ENCODE measurements at places on chromosomes 12 and 14. TPM values are rescaled to one million over a fixed set of nuclear protein-coding genes. Genes with fewer than 3 reads are reported as not detected.

Gene LRRC10
- not detected for total RNA-seq

Gene GPD1
- 0.16 TPM for total RNA-seq

Gene AHSA1
- total RNA-seq, result 339 TPM

Gene GYS2
- total RNA-seq, result not detected

Gene EML1
- total RNA-seq, result 0.70 TPM

Gene CD27
- total RNA-seq, result 164 TPM

Gene JAG2
- total RNA-seq, result 4.1 TPM

Gene FAM177A1
- total RNA-seq, result 28.0 TPM

Gene GUCY2C
- total RNA-seq, result not detected

Gene INSM2
- not detected for total RNA-seq

Gene GDF3
- not detected for total RNA-seq

Gene MBIP
- 29.4 TPM for total RNA-seq

Gene CLEC1B
- total RNA-seq, result not detected

Gene CPM
- 3.0 TPM for total RNA-seq

Gene FOXN3
- total RNA-seq, result 83.4 TPM

Gene WNT1
- total RNA-seq, result not detected

Gene IRF2BPL
- total RNA-seq, result 37.7 TPM

Gene CPNE6
- not detected for total RNA-seq

Gene SLC5A8
- not detected for total RNA-seq

Gene CHGA
- total RNA-seq, result not detected

Gene NPFF
- not detected for total RNA-seq

Gene KRT79
- total RNA-seq, result 0.87 TPM

Gene IGF1
- total RNA-seq, result 1.2 TPM

Gene KCNA5
- not detected for total RNA-seq

Gene GLIPR1L1
- not detected for total RNA-seq

Gene MYO1H
- total RNA-seq, result not detected

Gene YY1
- 105 TPM for total RNA-seq

Gene KRT4
- total RNA-seq, result 0.16 TPM

Gene TAS2R31
- total RNA-seq, result 1.2 TPM

Gene FBLN5
- total RNA-seq, result 1.3 TPM

Gene SERPINA5
- not detected for total RNA-seq

Gene ARMH4
- total RNA-seq, result not detected

Gene RNASE7
- not detected for total RNA-seq

Gene NOXRED1
- 0.41 TPM for total RNA-seq

Gene PLD4
- not detected for total RNA-seq

Gene ANO4
- total RNA-seq, result not detected

Gene RASSF8
- not detected for total RNA-seq

Gene GZMH
- 55.0 TPM for total RNA-seq

Gene DENND5B
- total RNA-seq, result 0.43 TPM

Gene GALNT8
- 0.38 TPM for total RNA-seq

Gene SLC24A4
- not detected for total RNA-seq

Gene DACT1
- 1.4 TPM for total RNA-seq

Gene DBX2
- total RNA-seq, result not detected

Gene C3AR1
- total RNA-seq, result 1.1 TPM

Gene CRIP1
- 95.7 TPM for total RNA-seq

Gene TAS2R7
- not detected for total RNA-seq

Gene AQP6
- not detected for total RNA-seq

Gene P2RX7
- 4.7 TPM for total RNA-seq

Gene BCL7A
- total RNA-seq, result 7.3 TPM

Gene ANO2
- not detected for total RNA-seq

Gene KRT78
- not detected for total RNA-seq

Measured in activated CD8-positive, alpha-beta T cell treated with anti-CD3 and anti-CD28 coated beads for 36 hours (primary cell).